NCI-H1048 (cell line): ENCODE measurements at places on chromosomes 16 and 17.

GRCh38 chr16:49620158-49620868 lies 235.6 kb downstream of the ZNF423 start:
- DNase-seq: no peak

GRCh38 chr17:75271955-75272847 lies 1.2 kb upstream of the MIF4GD start:
- DNase-seq: no peak

GRCh38 chr16:73214825-73215677 lies 167.1 kb upstream of the ZFHX3 start:
- no peak for DNase-seq

- DNase-seq: no peak
These were observed 33.1 kb downstream of the SETD6 start for GRCh38 chr16:58548378-58548777.

- no peak for DNase-seq
These were observed 9.8 kb downstream of the NHERF1 start for GRCh38 chr17:74757931-74758847.

GRCh38 chr16:56732366-56732765 lies 2.4 kb downstream of the NUP93 start:
- DNase-seq: no peak
